ENCODE measurements at places on chromosomes 5 and 9. TPM values are rescaled to one million over a fixed set of nuclear protein-coding genes. Genes with fewer than 3 reads are reported as not detected.

Gene PCDHGA12
- total RNA-seq = 9.7 TPM

Gene IFNK
- total RNA-seq = not detected

Gene SPOCK1
- total RNA-seq = 5.0 TPM

Gene PCDHB10
- total RNA-seq = 0.18 TPM

Gene MAMDC2
- total RNA-seq = 5.6 TPM

Gene TLR4
- total RNA-seq = under 0.01 TPM

- no peak for DNase-seq
Measured at GRCh38 chr9:99605016-99605743, 216.5 kb upstream of the NR4A3 start.

DNA sequence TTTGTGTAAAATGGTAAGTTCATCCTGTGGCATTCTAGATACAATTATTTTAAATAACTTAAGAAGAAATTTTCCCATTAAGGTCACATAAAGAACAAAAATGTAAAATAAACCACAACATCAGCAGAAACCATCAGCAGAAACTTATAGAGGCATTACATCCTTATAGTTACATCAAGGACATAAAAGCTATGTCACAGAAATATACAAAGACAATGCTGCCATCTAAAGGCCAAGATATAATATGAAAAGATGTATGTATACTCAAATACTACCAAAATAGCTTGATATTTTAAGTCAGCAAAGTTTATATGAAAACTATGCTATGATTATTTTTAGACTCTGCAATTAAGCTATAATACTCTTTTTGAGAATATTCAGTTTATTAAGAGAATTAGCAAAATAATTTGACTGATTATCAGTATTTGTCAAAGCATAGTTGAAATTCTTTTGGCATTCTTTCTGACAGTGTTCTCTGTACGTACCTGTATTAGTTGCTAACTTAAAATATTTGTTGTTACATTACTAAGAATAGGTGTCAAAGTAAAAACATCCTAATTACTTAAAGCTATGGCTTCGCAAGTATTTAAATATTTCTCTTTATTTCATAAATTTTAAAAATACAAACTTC lies 36.2 kb downstream of the FBXL17 start:
- peak; percentile 67 for DNase-seq

- DNase-seq = no peak
Measured at GRCh38 chr5:82346399-82347165, 68.4 kb upstream of the RPS23 start.

DNA sequence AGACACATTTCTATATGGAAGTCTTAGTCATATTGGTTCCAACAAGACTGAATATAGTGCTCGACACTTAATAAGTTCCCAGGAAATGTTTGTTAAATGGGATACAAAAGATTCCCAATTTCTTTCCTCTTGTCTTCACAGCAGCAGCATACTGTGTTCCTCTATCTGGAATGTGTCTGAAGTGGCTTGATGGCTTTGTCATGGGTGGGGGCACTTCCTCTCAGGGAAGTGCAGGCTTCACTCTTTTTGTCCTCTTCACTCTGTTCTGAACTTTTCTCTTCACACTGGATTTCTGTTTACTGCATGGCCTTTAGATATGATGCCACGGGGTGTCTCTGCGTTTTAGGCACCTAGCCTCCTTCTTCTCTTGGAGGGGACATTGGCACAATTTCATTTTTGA lies 127.7 kb upstream of the C9orf72 start:
- DNase-seq = no peak

DNA sequence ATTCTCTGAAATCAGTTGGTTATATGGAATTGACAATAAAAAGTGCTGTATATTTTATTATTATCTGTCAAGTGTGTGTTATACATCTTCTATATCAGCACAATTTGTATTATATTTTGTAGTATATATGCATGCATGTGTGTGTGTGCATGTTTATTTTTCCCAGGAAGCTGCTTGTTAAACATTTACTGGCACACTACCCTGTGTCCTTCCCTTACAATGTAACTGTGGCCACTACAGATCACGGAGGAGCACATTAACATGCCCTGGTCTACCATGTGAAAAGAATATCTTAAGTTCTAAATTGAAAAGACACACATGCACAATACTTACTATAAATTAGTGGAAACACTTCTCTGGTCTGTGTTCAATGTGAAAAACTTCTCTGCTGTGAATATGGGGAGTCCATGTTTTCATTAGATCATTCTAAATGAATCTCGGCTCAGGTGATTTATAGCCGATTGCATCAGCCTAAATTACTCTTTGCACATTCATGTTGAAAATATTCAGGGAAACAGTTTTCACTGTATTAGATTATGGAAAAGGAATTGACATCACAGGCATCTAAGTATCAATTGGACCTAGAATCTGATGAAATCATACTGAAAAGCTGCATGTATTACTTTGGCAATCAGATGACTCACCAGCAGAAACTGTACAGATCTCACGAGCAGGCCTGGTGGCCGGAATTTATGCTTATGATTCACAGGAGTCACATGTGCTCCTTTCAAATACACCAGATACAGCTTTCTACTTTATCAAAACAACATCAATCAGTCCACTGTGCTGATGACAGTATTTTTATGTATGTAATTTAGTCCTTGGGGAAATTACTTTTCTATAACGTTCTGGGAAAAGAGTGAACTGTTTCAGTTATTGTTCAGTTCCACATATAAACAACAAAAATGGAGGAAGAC lies 39.4 kb downstream of the LURAP1L start:
- peak; percentile 100 for DNase-seq

DNA sequence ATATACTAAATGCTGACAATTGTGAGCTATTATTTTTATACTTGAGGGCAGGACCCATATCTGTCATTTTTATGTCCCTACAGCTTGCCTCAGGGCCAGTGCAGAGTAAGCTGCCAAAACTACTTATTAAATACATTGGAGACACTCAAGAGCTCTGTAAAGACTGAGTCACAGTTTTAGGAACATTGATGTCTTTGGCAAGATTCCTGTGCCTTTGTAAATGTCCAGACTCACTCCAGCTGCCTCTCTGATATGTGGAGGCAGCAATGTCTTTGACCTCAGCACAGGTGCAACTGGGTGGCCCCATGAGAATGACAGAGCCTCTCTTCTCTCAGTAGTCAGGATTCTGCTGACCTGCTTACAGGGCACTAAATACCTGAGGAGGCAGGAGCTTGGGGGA lies 363.2 kb downstream of the OSTF1 start:
- DNase-seq = no peak

DNA sequence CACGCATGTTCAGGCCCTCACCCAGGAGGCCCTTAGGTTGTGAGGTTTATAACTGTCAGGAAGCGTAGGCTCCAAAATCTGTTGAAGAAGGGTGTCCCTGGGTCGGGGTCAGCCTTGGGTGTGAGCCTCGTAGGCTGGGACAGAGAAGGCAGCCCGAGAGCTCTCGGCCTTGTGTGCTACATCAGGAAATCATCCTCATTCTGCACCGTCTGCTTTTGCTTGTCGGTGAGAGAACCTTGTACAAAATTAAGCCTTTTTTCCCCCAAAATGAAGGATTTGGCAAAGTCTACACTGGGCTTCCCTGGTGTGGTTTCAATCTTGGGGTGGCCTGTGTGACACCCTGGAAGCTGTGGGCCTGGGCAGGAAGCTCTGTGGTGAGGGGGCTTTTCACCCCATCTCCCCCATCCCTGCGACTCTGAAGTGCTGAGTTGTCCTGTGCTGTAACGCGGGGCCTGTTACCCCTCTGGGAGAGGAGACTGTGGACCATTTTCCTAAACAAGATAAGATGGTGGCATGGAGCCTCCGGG lies 55.3 kb downstream of the AHRR start:
- DNase-seq = no peak

DNA sequence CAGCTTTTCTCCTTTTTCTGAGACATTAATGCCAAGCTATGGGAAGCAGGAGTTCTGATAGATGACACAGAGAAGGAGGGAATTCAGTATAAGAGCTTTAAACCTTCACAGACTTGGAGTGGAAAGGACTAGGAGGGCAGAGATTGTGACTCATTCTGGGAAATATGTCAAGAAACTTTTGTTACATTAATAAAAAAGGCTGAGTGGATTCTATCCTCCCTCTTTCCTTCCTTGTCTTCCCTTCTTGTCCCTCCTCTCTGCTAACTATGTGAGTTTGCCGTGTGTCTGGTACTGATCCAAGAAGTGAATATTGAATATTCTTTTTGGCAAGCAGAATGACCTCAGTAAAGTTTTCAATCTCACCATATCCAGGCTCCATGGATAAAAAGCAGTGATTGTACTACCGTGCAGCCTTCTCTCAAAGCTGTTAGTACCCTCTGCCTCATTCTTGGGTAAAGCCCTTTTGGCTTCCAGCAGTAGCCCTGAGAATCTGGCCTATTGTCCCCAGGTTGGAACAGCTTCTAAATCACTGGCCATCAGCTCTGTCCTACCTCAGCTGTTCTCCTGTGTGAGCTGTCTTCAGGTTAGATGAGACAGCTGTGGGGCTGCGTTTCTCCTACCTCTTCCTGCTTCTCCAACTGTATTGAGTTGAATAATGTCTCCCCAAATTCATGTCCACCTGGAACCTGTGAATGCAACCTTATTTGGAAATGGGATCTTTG lies 73.9 kb downstream of the ATG10 start:
- DNase-seq = peak; percentile 76

DNA sequence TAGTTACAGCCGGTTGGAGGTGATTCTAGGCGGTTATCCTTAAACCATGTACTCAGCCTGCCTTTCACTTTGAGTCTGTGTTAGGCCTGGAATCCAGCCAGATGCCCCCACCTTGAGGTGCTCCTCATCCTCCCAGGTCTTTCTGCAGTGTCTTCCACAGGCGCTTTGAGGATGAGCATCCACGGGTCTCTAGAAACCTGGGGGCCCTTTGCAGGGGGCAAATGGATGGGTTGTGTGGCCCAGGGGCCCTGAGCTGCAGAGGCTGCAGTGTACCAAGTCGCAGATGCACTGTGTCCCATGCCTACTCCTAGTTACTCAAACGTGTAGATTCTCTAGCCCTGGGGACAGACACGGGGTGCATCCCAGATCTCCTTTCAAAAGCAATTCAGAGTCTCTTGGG lies 242.1 kb upstream of the IRX1 start:
- no peak for DNase-seq

GRCh38 chr5:72468024-72468423 lies 39.2 kb downstream of the ZNF366 start:
- DNase-seq = peak; percentile 40

GRCh38 chr5:174532455-174533453 lies 191.6 kb upstream of the MSX2 start:
- peak; percentile 98 for DNase-seq

- no peak for DNase-seq
Measured at GRCh38 chr9:93886911-93887310, 68.2 kb downstream of the BARX1 start.

DNA sequence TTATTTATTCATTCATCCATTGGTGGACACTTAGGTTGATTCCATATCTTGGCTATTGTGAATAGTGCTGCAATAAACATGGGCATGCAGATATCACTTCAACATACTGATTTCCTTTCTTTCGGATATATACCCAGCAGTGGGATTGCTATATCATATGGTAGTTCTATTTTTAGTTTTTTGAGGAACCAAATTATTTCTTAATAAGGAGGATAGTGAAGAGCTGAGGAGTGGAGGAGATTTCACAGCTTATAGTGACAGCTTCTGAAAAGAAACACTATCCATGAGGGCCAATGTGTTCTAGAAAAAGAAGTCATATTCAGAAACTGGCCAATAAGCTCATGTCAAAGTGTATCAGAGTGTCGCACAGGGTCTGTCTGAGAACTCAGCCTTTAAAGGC lies 183.3 kb downstream of the SEC61B start:
- no peak for DNase-seq

GRCh38 chr9:7117676-7118561 lies 360.1 kb downstream of the KDM4C start:
- DNase-seq = peak; percentile 58

DNA sequence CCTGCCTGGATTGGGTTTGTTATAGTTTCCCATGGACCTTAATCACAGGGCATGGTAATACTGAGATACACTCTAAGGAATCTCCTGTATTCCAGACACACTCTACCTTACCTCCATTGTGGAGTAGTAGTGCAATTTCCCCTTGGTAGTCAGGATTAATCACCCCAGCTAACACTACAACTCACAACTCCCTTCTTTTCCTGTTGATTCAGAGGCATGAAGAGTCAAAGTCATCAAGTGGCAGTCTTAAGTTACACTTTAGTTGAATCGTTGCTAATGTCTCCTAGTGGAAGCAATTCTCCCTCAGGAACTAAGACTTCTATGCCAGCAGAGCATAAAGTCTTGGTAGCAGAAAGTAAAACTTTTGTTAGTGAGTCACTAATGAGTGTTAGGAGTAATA lies 122.7 kb upstream of the APC start:
- no peak for DNase-seq

DNA sequence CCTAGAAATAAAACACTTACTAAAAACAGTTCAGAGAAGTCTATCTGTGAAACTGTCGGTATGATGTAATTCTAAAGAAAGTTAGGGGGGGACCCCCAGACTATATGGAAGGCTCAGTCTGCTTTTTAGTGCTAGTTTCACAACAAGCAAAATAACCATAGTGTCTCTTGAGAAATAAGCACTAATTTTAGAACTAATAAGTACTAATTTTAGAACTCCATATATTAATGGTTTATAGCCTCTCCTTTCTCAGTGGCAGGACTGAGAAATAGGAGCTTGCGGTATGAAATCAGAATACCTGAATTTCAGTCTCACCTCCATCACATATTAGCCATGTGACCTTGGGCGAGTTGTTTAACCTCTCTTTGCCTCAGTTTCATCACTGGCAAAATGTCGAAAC lies 1.4 kb upstream of the PHF24 start:
- no peak for DNase-seq

DNA sequence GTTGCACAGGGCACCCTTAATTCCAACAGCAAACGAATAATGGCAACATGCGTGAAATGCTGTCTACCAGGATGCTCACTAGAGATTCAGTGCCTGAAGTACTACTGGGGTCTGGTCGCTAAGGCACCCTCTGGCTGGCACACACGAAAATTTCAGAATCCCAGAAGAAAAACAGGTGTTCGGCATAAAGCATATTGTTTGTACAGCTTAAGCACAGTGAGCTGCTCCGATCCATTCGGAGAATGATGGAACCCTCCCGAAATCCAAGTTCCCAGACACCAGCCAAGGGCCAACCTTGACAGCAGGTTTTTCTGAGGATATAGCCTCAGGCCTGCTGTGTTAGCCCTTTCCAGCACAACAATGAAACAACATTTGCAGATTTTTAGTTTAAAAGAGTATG lies 61.4 kb upstream of the ALDH1B1 start:
- DNase-seq = no peak

GRCh38 chr5:112885001-112885400 lies 23.9 kb downstream of the SRP19 start:
- DNase-seq = no peak

- no peak for DNase-seq
Measured at GRCh38 chr9:134944916-134945315, 27.2 kb upstream of the FCN1 start.

GRCh38 chr5:41924526-41924871 lies 582 bp upstream of the FBXO4 start:
- no peak for DNase-seq

DNA sequence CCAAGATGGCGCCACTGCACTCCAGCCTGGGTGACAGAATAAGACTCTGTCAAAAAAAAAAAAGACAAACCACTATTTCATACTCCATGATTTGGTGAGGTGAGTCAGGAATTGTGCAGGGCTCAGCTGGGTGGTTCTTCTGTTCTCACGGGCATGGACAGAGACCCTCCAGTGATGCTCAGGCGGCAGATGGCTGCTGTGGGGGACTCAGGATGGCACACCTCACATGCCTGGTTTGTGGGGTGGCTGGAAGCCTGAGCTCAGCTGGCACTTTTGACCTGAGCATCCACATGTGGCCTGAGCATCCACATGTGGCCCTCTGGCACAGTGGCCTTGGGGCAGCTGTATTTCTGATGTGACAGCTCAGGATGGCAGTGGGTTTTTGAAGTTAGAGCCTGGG lies 217.2 kb downstream of the IRX2 start:
- DNase-seq = no peak

GRCh38 chr5:142966121-142966420 lies 195.9 kb downstream of the ARHGAP26 start:
- DNase-seq = no peak

All from IMR-90 (cell line).